ENCODE measurements at places on chromosomes 6 and 20.

GRCh38 chr6:44133003-44133931 is 5.9 kb downstream of the TMEM63B start:
- peak; percentile 76 for DNase-seq

GRCh38 chr20:44054849-44055248 is 132.1 kb downstream of the JPH2 start:
- DNase-seq = no peak

- DNase-seq = no peak
These were observed 99.2 kb downstream of the MYO6 start for GRCh38 chr6:75848274-75848673.

GRCh38 chr20:46051556-46052308 is 22.7 kb downstream of the SLC12A5 start:
- no peak for DNase-seq

- DNase-seq = peak; percentile 8
These were observed 61.3 kb upstream of the RNF24 start for GRCh38 chr20:4076671-4077070.

GRCh38 chr6:40020166-40020565 is 85.9 kb upstream of the MOCS1 start:
- no peak for DNase-seq

- DNase-seq = no peak
These were observed 4.0 kb downstream of the MDGA1 start for GRCh38 chr6:37693546-37694250.

GRCh38 chr6:166946125-166946524 is 10.2 kb downstream of the RNASET2 start:
- DNase-seq = no peak

- DNase-seq = no peak
These were observed 5.8 kb downstream of the ACOT13 start for GRCh38 chr6:24672620-24673182.

- no peak for DNase-seq
These were observed 64.5 kb downstream of the GMPR start for GRCh38 chr6:16302721-16303552.

GRCh38 chr20:8711501-8711900 is 357.4 kb upstream of the PLCB4 start:
- no peak for DNase-seq

- DNase-seq = no peak
These were observed 34.7 kb upstream of the FKBP1A start for GRCh38 chr20:1427457-1428054.

- no peak for DNase-seq
These were observed 42.1 kb upstream of the FAM83D start for GRCh38 chr20:38883981-38884733.

- peak; percentile 72 for DNase-seq
These were observed 38.6 kb downstream of the ASXL1 start for GRCh38 chr20:32396646-32397160.

- no peak for DNase-seq
These were observed 46.9 kb downstream of the CDS2 start for GRCh38 chr20:5173751-5174150.

DNA sequence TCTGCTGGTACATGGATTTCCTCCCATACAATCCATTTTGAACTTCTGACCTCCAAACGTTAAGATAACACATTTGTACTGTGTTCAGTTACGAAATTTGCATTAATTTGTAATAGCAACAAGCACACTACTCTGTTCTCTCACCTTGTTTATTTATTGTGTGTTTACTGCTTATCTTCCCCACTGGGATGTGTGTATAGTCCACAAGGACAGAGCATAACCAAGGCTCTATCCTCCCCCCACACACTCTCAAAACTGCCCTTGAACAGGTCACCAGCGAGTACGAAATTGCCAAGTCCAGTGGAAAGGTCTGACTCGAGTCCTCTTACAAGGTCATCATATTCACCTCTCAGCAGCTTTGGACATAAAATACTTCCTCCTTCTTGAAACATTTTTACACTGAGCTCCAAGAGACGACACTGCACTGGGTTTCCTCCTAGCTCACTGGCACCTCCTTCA is 18.6 kb downstream of the ADTRP start:
- no peak for DNase-seq

- peak; percentile 72 for DNase-seq
These were observed 97.4 kb downstream of the BANF2 start for GRCh38 chr20:17797161-17797560.

DNA sequence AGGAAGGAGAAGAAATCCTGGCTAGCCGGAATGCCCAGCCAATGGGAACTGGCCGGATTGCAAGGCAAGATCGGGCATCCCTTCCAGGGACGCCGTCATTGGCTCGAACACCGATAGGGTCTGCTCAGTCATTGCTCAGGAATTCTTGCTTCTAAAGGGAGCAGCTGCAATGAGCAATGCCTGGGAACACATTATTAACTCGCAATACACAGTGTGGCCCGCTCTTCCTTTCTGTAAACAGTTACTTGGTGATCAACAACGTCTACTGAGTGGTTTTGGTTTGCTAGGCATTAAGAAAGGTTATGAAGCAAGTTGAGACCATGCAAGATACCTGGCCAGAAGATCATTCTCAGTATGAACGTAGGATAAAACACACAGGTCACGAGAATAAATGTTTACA is 165.4 kb upstream of the CITED2 start:
- peak; percentile 92 for DNase-seq

GRCh38 chr20:57399587-57400155 is 8.5 kb downstream of the RBM38 start:
- no peak for DNase-seq

- no peak for DNase-seq
These were observed 276.4 kb downstream of the PRL start for GRCh38 chr6:22020299-22021003.

- no peak for DNase-seq
These were observed 12.8 kb downstream of the KCTD20 start for GRCh38 chr6:36455486-36456027.

- DNase-seq = no peak
These were observed 20.1 kb downstream of the SLCO4A1 start for GRCh38 chr20:62662422-62662821.

- DNase-seq = no peak
These were observed 76.1 kb downstream of the SLC22A3 start for GRCh38 chr6:160424256-160424655.

GRCh38 chr6:108114841-108115597 is 40.5 kb upstream of the OSTM1 start:
- DNase-seq = no peak

- no peak for DNase-seq
These were observed 707.5 kb downstream of the DHX35 start for GRCh38 chr20:39669659-39670058.

GRCh38 chr6:124917769-124918168 is 44.5 kb upstream of the RNF217 start:
- no peak for DNase-seq

DNA sequence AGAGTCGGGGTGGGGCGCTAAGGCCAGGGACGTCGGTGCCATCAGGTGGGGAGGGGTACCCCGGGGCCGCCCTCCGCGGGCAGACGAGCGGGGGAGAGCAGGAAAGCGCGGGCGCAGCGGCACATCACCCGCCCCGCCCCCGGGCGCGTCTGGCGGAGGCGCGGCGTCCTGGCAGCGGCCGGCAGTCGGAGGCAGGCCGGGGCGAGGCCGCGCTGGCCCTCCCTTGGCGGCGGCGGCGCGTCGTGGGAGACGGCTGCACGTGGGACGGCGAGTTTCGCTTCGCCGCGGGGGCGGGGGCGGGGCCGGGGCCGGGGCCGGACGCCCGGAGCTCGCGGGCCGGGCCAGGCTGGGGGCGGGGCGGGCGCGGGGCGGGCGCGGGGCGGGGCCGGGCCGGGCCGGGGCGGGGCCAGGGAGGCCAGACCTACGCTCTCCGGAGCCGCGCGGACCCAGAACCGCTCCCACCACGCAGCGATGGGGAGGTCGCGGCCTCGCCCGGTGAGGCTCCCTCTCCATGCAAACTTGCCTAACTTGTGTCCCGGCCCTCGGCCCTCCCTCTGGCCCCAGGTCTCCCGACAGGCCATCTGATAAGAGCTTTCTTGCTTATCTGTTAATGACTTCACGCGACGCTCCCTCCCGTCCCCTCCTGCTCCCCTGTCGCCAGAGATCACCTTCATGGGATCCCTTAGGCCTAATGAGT is 12.5 kb downstream of the ITPR3 start:
- DNase-seq = peak; percentile 46

DNA sequence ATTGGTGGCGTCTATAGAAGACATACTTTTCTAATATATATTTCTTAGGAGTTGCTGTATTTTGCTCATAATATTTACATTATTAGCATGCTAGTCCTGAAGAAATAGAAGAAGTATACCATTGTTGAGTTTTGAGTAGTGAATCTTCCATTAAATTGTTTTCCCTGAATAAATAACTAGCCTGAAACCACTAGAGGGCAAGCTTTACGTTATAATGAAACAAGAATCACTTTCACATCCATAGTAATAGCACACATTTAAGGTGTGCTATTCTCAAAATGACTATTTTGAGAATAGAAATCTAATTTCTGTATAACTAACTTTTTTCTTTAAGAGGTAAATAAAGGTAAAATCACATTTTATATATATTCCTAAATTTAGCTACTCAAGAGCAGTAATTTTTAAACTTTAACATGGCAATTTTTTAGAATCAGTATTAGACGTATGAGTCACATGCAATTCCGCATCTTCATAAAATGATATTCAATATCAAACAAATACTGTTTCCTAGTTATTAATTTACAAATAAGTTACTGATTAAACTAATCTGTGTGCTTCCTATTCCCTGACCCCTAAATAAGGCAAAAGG is 213.2 kb upstream of the MANEA start:
- no peak for DNase-seq

GRCh38 chr6:155381673-155382337 is 67.5 kb upstream of the TFB1M start:
- no peak for DNase-seq

DNA sequence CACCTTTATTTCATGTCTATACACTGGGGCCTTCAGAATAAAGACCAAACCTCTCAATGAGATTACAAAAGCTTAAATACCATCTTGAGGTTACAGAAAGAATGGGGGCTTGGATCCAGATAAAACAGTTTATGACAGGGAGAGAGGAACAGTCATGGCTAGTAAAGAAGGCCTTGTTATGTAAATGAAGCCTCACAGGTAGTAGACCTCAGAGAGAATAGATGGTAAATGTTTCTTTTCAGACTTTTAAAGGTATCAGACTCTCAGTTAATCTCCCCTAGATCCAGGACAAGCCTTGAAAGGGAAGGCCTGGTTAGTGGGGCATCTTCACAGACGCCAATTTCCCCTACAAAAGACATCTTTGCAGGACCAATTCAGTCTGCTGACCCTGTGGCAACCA is 1325.6 kb downstream of the HACE1 start:
- DNase-seq = no peak

DNA sequence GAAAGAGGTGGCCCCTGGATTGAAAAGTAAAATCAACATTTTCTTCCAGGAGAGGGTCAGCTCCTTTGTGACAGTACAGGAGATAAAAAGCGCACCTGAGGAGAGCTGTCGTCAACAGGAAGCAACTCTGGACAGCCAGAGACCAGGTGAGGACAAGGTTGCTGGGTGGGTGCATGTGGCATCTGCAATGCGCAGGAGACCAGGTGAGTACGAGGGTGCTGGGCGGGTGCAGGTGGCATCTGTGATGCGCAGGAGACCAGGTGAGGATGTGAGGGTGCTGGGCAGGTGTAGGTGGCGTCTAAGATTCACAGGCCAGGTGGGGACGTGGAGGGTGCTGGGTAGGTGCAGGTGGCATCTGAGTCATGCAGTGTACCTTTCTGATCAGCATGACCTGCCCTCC is 38.4 kb downstream of the WDR27 start:
- no peak for DNase-seq

GRCh38 chr6:49744259-49744658 is at the start of gene CRISP3:
Gene CRISP3 (minus strand): TSS chr6:49744388. CDS start chr6:49744367, 21 bp downstream.
- no peak for DNase-seq

DNA sequence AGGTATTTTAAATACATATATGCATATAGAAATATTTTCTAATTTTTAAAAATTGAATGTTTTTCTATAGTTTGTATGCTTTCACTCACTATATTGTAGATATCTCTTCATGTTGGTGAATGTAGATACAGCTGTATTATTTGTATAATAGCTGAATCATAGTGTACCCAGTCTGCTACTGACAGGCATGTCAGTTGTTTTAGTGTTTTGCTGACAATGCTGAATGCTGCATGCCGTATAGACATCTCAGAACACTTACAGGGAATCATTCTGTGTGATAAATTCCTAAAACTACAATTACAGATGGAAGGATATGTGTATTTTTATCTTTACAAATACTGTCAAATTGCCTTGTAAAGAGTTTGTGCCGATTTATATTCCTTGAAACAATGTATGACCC is 175.4 kb downstream of the SIM1 start:
- no peak for DNase-seq

GRCh38 chr6:36122495-36123269 is 7.6 kb upstream of the MAPK13 start:
- DNase-seq = no peak

DNA sequence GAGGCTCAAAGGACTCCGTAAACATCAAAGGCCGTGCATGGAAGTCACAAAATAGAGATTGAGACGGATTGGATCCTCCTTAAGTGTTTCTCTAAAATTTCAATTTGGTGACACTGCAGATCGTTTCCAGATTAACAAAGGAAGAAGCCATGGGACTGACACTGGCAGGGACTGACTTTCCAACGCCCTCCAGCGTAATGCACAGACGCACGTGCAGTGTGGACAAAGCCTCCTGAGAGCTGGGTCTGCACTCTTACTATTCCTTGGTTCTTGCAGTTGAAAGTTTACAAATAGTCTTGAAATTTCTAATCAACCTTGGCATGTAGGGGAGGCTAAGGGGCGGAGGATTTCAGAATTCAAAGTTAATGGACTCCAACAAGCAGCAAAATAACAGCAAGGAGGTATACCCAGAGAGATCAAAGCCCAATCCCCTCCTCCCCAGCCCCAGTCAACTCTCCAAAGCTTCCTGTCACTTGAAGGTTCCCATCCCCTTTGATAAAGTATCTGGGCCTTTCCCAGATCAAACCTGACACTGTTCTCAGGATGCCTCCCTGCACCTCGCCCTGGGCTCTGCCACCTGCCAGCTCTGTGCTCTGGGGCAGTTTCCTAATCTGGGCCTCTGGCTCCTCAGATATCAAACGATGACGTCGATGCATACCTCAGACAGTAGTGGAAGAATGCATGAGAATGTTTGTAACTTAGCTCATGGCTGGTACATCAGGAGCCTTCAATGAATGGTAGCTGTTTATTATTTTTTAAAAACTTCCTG is 106.5 kb upstream of the TRAF3IP2 start:
- no peak for DNase-seq

DNA sequence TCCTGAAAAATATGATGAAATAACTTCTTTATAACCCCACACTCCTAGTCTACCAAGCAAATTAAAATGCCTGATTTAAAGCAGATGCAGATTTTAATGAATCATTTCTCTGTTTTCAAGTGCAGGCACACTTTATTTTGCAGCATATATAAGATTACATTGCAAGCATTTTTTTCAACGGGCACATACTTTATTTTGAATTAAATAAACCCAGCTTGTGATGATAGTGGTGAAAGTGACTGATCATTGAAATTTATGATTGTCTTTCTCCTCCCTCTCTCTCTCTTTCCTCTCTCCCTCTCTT is 12.2 kb upstream of the MOXD1 start:
- DNase-seq = no peak

DNA sequence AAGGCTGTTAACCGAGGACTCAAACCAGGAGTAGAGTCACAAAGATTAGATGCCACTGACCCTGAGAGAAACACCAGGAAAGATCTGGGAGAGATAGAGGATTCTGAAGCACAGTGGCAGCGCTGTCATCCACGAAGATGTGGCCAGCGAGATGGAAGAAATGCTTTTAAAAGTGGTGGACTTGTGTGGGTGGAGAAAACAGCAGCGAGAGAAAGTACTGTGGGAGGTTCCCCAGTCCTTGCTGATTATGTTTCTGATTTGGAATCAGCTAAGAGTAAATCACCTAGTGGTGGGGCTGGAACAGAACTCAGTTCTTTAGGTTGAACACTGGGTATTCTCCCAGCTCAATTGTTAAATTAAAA is 435 bp upstream of the ZNF322 start:
- no peak for DNase-seq
